Thymus (tissue), 14 donors: ENCODE measurements at places on chromosomes 2 and 18. TPM values are rescaled to one million over a fixed set of nuclear protein-coding genes. Genes with fewer than 3 reads are reported as not detected.

The SERPINB10 gene
- 1.7 TPM for total RNA-seq

The LYPD6B gene
- total RNA-seq: 0.24 TPM

The CABLES1 gene
- total RNA-seq: 5.1 TPM

The KCNIP3 gene
- total RNA-seq: 21.4 TPM

DNA sequence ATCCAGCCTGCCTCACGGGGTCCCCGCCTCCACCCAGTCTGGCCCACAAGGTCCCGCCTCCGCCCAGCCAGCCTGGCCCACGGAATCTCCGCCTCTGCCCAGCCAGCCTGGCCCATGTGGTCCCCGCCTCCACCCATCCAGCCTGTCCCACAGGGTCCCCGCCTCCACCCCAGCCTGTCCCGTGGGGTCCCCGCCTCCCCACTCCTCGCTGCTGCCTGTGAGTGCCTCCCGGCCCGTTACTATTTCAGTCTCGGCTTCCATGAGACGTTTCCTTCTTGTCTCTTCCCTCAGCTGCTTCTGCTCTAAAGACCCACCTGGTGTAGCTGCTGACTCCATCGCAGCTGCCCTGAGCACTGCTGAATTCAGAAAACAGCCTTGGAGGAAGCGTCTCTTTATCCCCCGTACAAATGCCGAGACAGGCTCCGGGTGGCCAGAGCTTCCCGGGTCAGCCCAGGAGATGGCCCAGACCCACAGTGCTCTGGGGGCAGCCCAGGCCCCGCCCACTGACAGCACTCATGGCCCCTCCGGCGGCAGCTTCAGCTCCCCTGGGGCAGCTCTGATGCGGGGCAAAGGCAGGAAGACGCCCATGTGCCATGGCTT is 69.8 kb downstream of the NFATC1 start:
- no peak for DNase-seq

DNA sequence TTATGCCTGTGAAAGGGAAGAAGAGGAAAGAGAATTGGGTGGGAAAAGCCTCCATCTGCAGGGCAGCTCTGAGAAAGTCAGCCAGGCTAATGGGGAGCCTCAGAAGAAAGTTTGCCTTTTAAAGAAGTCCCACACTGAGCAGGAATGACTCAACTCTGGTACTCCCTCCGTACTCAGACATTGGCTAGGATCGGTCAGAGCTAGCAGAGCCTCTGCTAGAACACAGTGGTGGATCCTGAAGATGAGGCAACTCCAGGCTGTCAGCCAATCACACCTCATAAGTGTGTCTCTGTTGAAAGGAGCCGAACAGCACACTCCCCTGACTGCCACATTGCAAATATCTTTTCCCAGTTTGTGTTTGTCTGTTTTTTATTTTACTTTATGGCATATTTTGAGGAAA is 96.9 kb downstream of the HNRNPLL start:
- no peak for DNase-seq

DNA sequence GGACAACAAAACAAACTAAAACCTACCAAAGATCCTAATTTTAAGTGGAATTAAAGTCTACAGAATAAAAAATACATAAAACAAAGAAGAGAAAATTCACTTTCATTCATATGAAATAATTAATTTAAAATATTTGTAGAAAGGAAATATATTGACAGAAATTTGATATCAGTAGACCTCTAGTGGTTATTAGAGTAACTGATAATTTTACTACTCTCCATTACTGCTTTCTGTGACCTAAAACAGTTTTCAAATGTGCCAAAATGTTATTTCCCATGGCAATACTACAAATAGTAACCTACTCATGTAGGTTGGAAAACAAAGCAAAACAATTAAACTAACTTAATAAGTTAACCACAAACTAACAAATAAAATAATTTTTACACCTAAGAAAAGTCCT is 147.1 kb downstream of the NOL4 start:
- no peak for DNase-seq

DNA sequence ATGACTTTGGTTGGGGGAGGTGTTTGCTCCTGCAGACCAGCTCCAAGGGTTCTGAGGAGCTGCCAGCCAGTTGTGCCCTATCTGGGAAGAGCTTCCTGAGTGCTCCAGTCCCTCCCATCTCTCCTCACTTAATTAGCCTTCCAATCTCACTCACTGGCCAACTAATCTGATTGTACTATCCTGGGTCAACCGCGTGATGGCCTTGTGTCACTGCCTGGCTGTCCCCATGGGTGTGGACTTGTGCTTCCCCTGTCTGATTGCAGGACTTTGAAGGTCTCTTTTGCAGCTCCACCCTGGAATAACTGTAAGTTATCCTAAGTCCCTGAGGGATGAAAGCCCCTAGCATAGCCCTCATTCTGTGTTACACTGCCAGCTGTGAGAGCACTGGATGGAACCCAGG is 65.0 kb downstream of the SLC4A5 start:
- no peak for DNase-seq

DNA sequence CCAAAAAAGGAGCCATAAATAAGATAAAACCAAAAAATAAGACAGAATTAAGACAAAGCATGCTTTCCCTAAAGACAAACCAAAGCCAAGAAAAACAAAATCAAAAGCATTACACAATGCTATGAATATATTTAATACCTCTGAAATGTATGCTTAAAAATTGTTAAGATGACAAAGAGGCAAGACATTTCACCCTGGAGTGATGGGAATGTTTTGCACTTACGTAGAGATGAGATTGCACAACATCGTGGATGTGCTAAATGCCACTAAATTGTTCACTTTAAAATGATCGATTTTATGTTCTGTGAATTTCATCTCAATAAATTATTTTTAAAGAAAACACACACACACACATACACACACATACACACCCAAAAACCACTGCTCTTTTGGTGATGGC is 386.6 kb upstream of the KLHL29 start:
- no peak for DNase-seq

- no peak for DNase-seq
Measured at GRCh38 chr18:60100778-60101177, 201.0 kb downstream of the PMAIP1 start.
